Myocyte (in vitro differentiated cells): ENCODE measurements at places on chromosomes 1 and 21. TPM values are rescaled to one million over a fixed set of nuclear protein-coding genes. Genes with fewer than 3 reads are reported as not detected.

The TTLL7 gene
- 35.2 and 41.0 TPM in 2 replicates for total RNA-seq

The HSPG2 gene
- 221 and 384 TPM in 2 replicates for total RNA-seq

The SLAMF6 gene
- total RNA-seq: not detected in 2 replicates

The GNG4 gene
- total RNA-seq: not detected in 2 replicates

The CD247 gene
- 0.21 TPM in 1 of 2 replicates, not detected in the other for total RNA-seq
